ENCODE measurements at places on chromosomes 1 and 21.
A peak's percentile ranks its signal among the peaks of the same experiment; 100 is the strongest.

DNA sequence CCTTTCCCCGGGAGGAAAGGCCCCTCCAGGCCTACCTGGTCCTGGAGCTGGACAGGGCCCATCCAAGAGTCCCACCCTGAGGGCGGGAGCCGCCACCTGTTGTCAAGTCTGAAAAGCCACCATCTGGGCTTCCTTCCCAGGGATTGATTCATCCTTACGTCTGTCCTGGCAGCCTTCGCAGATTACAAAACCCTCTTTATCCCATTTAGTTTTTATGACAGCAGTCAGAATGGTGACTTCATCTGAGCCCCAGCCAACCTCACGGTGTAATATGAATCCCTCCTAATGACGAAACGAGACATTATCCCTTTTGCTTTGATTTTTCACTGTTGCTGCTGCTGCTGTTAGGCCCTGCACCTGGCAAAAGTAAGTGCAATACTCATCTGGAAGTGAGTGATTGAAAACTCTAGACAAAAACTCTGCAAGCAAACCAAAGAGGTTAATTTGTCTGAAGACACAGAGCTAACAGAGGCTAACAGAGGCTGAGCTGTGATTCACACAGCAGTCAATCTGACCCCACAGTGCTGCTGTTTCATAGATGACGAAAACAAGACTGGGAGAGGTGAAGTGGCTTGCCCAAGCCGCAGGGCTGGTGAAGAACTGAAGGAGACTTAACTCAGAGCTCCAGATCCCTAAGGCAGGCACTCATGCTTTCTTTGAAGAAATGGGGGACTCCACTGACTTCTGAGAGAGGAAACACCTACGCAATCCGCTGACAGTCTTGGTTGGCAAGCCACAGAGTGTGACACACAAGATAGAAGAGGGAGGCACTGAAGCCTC lies 30.0 kb upstream of the S100A7 start:
- DNase-seq = peak; percentile 92
- no peak overlapping the region for H3K4me3 ChIP-seq
- H3K27me3 ChIP-seq = no peaks in the 10 kb centered on the region
- no peaks in the 10 kb centered on the region for H3K36me3 ChIP-seq

DNA sequence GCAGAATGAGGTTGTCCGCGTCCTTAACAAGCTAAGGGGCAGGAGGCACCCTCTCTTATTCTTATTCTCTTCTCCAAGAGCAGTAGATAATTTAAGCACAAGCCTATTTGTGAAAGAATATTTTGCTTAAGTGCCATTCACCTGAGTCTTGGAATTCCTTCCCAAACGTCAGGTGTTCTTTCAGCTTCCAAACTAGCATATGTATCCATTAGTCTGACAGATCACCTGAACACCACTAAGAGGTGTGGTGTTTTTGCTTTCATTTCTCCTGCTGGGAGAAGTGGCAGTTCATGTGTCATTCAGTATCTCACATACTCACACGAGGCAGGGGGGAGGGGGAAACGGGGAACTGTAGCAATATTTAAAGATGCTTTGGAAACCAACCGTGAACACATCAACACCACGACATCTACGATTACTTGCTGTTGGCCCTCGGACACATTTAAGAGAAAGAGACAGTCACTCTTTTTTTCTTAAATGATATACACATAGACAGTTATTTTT lies 45.5 kb upstream of the RBM15 start:
- DNase-seq = no peak
- H3K36me3 ChIP-seq = no peaks in the 10 kb centered on the region
- H3K4me3 ChIP-seq = no peak overlapping the region
- H3K4me1 ChIP-seq = no peaks in the 10 kb centered on the region
- H3K27me3 ChIP-seq = no peaks in the 10 kb centered on the region

GRCh38 chr1:86436041-86436440 lies 12.1 kb downstream of the CLCA2 start:
- no peaks in the 10 kb centered on the region for H3K36me3 ChIP-seq
- no peak overlapping the region for H3K4me3 ChIP-seq
- no peak for DNase-seq
- no peaks in the 10 kb centered on the region for H3K4me1 ChIP-seq
- H3K27me3 ChIP-seq = no peaks in the 10 kb centered on the region

GRCh38 chr1:25485536-25486411 lies 55.1 kb downstream of the MACO1 start:
- no peak overlapping the region for H3K4me3 ChIP-seq
- H3K27ac ChIP-seq = no peak overlapping the region
- H3K27me3 ChIP-seq = no peaks in the 10 kb centered on the region

DNA sequence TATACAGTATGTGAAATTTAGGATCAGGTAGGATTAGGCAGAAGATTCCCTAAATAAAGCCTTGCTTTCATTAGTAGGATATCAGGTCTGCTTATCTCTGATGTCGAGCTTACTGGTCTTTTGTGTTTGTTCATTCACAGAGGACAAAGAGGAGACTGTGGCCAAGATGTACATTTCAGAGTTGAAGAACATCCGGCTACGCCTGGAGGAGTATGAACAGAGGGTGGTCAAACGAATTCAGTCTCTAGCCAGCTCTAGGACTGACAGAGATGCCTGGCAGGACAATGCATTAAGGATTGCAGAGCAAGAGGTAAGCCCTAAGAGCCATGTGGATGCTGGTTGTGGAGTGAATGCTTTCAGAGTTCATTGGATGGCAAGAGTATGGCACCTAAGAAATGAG lies 106.2 kb downstream of the MACF1 start:
- H3K4me1 ChIP-seq = no peaks in the 10 kb centered on the region
- H3K27me3 ChIP-seq = no peaks in the 10 kb centered on the region
- peaks cover 59% of the 10 kb centered on the region for H3K36me3 ChIP-seq
- DNase-seq = no peak
- no peak overlapping the region for H3K27ac ChIP-seq

- no peak for DNase-seq
- H3K4me3 ChIP-seq = no peak overlapping the region
- no peak overlapping the region for H3K27ac ChIP-seq
Observed at GRCh38 chr1:55622074-55622473, 406.9 kb upstream of the USP24 start.

DNA sequence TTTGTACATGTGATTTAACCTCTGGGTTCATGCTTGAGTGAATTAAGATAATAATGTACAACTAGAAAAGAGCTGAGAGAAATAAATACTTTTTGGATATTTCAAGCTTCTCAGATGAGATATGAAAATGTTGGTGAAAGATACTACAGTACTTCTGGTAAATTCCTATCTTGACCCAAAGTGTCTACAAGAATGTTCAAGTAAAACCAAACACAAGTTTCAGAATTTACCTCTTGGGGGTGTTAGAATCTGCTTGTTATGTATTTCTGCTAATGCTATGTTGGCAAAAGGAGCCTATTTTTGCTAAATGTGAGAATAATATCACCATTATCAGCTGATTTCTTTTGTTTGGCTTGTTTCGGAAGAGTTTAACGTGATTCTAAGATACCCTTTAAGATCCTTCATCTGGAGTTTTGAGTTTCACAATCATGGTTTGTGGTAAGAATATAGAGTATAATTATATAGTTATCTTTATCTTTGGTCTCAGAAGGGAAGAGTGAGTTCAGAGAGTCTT lies 388.5 kb downstream of the LMO4 start:
- no peak overlapping the region for H3K27ac ChIP-seq
- no peak for DNase-seq
- no peaks in the 10 kb centered on the region for H3K27me3 ChIP-seq
- H3K36me3 ChIP-seq = no peaks in the 10 kb centered on the region
- H3K4me3 ChIP-seq = no peak overlapping the region
- H3K4me1 ChIP-seq = no peaks in the 10 kb centered on the region

GRCh38 chr1:50393522-50394120 lies 29.6 kb downstream of the DMRTA2 start:
- H3K4me1 ChIP-seq = no peaks in the 10 kb centered on the region
- no peak overlapping the region for H3K27ac ChIP-seq
- no peak overlapping the region for H3K4me3 ChIP-seq
- no peak for DNase-seq

- DNase-seq = peak; percentile 22
- no peaks in the 10 kb centered on the region for H3K36me3 ChIP-seq
- peaks cover 39% of the 10 kb centered on the region for H3K4me1 ChIP-seq
- H3K27me3 ChIP-seq = no peaks in the 10 kb centered on the region
- peak overlapping the region; percentile 56 for H3K4me3 ChIP-seq
- peak overlapping the region; percentile 92 for H3K27ac ChIP-seq
Observed at GRCh38 chr1:31371121-31371959, 1.5 kb downstream of the FABP3 start.

- H3K4me1 ChIP-seq = peaks cover 26% of the 10 kb centered on the region
- H3K27ac ChIP-seq = no peak overlapping the region
- H3K4me3 ChIP-seq = no peak overlapping the region
- H3K36me3 ChIP-seq = no peaks in the 10 kb centered on the region
- H3K27me3 ChIP-seq = no peaks in the 10 kb centered on the region
Observed at GRCh38 chr1:8435569-8436071, 117.7 kb downstream of the SLC45A1 start.

GRCh38 chr21:20486303-20486702 lies 511.9 kb upstream of the NCAM2 start:
- H3K27ac ChIP-seq = no peak overlapping the region
- no peaks in the 10 kb centered on the region for H3K36me3 ChIP-seq
- no peak for DNase-seq
- no peak overlapping the region for H3K4me3 ChIP-seq
- no peaks in the 10 kb centered on the region for H3K27me3 ChIP-seq
- H3K4me1 ChIP-seq = no peaks in the 10 kb centered on the region

DNA sequence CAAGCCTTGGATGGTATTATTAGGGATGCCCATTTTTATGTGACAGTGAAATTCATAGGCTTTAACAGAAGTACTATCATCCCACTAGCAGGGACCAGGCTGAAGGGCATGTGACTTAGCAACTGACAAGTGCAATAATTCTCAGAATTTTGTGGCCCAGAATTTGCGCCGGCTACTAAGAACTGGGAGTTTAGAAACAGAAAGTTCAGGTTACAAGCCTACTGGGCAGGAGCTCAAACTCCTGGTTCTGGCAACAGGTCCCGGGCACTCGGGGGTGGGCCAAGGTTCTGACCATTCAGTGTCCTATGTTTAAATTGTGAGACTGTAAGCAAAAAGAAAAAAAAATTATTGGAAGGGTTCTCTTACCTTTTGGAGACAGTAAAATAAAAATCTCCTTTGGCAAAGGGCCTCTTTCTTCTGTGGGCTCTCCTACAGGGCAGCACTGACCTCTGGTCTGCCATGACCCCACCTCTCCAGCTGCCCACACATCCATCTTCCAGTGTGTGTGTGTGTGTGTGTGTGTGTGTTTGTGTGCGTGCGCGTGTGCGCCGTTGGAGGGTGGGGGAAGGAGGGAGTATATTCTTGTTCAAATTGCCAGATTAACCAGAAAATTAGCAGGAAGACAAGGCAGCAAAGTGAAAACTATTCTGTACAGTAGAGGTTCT lies 26.1 kb downstream of the IRF2BP2 start:
- H3K4me3 ChIP-seq = no peak overlapping the region
- no peaks in the 10 kb centered on the region for H3K27me3 ChIP-seq
- H3K4me1 ChIP-seq = peaks cover 50% of the 10 kb centered on the region
- H3K27ac ChIP-seq = peak overlapping the region; percentile 89

GRCh38 chr1:58890113-58890512 lies 106.3 kb upstream of the JUN start:
- peaks cover 29% of the 10 kb centered on the region for H3K4me1 ChIP-seq
- no peaks in the 10 kb centered on the region for H3K27me3 ChIP-seq
- H3K4me3 ChIP-seq = no peak overlapping the region
- DNase-seq = no peak

DNA sequence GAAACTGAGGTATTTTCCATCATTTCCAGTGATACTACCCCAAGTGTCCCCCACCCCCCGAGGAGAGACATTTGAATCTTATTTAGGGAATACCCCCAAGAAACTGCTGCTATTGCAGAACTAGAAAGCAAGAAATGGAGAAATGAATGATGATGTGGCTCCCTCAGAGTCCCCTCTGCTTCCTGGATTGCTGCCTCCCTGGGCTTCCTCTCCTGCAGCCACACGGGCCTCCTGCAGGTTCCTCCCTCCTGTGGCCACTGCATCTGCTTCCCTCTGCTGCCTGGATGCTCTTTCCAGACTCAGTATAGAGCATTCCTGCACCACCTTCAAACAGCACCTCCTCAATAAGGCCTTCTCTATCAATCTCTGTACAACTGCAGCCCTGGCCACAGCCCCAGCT lies 69.3 kb downstream of the SLC25A24 start:
- H3K27ac ChIP-seq = no peak overlapping the region
- no peaks in the 10 kb centered on the region for H3K4me1 ChIP-seq
- H3K36me3 ChIP-seq = peaks cover 20% of the 10 kb centered on the region

- peaks cover 16% of the 10 kb centered on the region for H3K27me3 ChIP-seq
Observed at GRCh38 chr21:42684109-42684916, 30.9 kb downstream of the PDE9A start.

- no peak for DNase-seq
- H3K36me3 ChIP-seq = no peaks in the 10 kb centered on the region
- H3K27me3 ChIP-seq = no peaks in the 10 kb centered on the region
- no peaks in the 10 kb centered on the region for H3K4me1 ChIP-seq
Observed at GRCh38 chr1:51203874-51204245, 32.2 kb upstream of the RNF11 start.

GRCh38 chr1:58999676-59000075 lies 215.8 kb upstream of the JUN start:
- no peaks in the 10 kb centered on the region for H3K36me3 ChIP-seq
- no peak overlapping the region for H3K4me3 ChIP-seq
- no peaks in the 10 kb centered on the region for H3K4me1 ChIP-seq
- H3K27me3 ChIP-seq = no peaks in the 10 kb centered on the region
- DNase-seq = no peak

DNA sequence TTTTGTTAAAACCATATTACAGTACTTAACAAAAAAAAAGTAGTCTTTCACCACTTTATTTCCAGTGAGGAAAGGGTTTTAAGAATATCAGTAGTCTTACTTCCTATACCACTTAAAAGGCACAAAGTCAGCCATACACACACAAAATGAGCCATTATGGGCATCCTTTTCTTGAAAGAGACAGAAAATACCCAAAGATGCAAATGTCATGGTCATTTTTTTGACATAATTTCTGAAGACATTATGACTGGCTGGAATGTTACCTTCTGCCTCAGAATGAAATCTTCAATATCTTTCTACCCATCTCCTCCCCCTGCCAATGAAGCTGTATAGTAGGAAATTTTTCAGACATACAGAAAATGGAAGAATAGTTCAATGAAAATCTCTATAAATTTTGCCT lies 237.7 kb downstream of the SLC45A1 start:
- no peak for DNase-seq
- no peak overlapping the region for H3K4me3 ChIP-seq
- H3K4me1 ChIP-seq = no peaks in the 10 kb centered on the region
- no peaks in the 10 kb centered on the region for H3K36me3 ChIP-seq
- no peaks in the 10 kb centered on the region for H3K27me3 ChIP-seq
- no peak overlapping the region for H3K27ac ChIP-seq

DNA sequence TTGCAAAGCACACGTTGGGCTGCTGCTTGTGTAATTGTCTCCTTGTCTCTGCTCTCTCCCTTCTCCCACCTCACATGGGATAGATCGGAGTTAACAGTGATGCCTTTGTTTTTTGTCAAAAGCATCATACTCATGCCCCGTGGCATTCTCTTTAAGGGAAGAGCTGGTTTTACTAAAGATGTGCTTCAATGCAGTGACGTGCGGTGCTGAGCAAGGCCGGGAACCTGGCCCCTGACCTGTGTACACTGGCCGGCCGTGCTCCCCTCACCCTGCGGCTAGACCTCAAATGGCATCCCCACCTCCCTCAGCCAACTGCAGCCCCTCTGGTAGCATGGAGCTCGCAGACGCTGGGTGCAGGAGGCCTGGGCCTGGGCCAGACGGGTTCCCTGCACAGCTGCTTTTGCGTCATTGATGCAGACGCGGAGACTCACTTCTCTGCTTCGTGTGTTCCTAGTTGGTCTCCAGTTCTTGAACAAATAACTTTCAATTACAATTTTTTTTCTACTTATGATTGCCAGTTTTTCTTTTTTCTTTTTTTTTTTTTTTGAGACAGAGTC lies 19.9 kb downstream of the AGPAT3 start:
- H3K27ac ChIP-seq = no peak overlapping the region
- DNase-seq = peak; percentile 40
- H3K4me3 ChIP-seq = no peak overlapping the region
- peaks cover 15% of the 10 kb centered on the region for H3K4me1 ChIP-seq
